ENCODE measurements at places on chromosomes 7 and 10.

DNA sequence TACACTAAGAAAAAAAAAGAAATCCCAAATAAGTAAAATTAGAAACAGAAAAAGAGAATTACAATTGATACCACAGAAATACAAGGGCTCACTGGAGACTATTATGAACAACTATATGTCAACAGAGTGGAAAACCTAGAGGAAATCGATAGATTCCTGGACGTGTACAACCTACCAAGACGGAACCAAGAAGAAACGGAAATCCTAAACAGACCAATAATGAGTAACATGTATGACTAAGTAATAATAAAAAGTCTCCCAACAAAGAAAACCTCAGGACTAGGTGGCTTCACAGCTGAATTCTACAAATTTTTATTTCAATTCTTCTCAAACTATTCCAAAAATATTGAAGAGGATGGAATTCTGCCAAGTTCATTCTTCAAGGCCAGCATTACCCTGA, 13.9 kb downstream of the DIP2C start:
- DNase-seq, result no peak

DNA sequence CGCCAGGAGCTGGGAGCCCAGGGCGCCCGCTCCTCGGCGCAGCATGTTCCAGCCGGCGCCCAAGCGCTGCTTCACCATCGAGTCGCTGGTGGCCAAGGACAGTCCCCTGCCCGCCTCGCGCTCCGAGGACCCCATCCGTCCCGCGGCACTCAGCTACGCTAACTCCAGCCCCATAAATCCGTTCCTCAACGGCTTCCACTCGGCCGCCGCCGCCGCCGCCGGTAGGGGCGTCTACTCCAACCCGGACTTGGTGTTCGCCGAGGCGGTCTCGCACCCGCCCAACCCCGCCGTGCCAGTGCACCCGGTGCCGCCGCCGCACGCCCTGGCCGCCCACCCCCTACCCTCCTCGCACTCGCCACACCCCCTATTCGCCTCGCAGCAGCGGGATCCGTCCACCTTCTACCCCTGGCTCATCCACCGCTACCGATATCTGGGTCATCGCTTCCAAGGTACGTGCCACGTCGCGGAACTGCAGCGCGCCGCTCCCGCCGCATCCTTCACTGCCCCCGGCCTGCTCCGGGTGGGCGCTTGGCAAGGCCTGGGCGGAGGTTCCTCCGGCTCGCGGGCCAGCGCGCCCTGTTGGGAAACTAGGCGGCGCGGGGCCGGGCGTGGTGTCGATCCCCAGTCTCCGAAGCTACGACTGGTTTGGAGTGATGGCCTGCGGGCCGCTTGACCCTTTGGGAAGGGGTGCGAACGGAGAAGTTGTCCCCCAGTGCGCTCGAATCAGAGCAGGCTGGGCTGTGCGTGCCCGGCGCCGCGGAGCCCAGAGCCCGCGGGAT, 868 bp downstream of the EMX2 start:
- no peak for DNase-seq

- DNase-seq, result no peak
These were observed 17.8 kb upstream of the CLDN4 start for GRCh38 chr7:73812996-73813395.

GRCh38 chr10:90862908-90863514, 5.2 kb upstream of the HTR7 start:
- DNase-seq, result no peak

- DNase-seq, result no peak
These were observed 30.3 kb upstream of the NDST2 start for GRCh38 chr10:73841526-73842285.

DNA sequence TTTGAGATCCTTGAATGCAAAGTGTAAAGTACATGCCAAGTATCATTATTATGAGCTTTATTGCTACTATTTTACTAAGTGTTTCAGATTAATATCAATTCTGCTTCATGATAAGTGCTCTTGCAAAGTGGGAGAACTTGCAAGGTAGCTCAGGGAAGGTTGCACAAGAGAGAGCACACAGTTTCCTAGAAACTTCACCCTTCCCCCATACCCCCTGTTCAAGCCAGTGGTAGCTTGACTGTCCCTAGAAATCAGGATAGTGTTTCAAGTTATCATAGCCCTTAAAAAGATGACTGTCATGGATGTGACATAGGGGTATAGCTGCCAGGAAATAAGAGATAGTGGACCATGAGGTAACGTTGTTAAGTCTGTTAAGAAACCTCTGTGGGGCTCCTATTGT, 251.5 kb downstream of the TRIL start:
- DNase-seq, result no peak

GRCh38 chr10:117458571-117458970, 83.3 kb upstream of the PDZD8 start:
- no peak for DNase-seq

GRCh38 chr7:106270122-106270977, 14.4 kb downstream of the NAMPT start:
- DNase-seq, result no peak

GRCh38 chr10:43939389-43939938, 290.8 kb upstream of the ZNF32 start:
- DNase-seq, result no peak

- no peak for DNase-seq
These were observed 9.0 kb downstream of the ADK start for GRCh38 chr10:74160013-74160412.

GRCh38 chr7:100444311-100445278, 8.3 kb upstream of the PPP1R35 start:
- no peak for DNase-seq

DNA sequence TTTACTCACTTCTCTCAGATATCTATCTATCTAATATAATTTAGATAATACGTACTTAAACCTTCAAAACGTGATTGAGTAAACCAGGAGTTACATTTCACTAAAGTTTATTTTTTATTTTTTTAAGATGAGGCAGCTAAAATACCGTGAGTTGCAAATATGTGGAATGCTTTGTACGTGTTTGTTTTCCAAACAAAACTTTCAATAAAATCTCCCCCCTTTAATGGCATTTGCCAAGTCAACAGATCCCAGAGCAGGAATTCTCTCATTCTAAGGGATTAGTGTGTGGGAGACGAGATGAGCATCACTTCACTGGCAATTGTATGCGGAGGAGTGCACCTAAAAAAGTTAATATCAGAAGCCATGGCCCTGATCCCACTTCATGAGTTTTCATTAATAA, 53.7 kb upstream of the MAGI2 start:
- no peak for DNase-seq

DNA sequence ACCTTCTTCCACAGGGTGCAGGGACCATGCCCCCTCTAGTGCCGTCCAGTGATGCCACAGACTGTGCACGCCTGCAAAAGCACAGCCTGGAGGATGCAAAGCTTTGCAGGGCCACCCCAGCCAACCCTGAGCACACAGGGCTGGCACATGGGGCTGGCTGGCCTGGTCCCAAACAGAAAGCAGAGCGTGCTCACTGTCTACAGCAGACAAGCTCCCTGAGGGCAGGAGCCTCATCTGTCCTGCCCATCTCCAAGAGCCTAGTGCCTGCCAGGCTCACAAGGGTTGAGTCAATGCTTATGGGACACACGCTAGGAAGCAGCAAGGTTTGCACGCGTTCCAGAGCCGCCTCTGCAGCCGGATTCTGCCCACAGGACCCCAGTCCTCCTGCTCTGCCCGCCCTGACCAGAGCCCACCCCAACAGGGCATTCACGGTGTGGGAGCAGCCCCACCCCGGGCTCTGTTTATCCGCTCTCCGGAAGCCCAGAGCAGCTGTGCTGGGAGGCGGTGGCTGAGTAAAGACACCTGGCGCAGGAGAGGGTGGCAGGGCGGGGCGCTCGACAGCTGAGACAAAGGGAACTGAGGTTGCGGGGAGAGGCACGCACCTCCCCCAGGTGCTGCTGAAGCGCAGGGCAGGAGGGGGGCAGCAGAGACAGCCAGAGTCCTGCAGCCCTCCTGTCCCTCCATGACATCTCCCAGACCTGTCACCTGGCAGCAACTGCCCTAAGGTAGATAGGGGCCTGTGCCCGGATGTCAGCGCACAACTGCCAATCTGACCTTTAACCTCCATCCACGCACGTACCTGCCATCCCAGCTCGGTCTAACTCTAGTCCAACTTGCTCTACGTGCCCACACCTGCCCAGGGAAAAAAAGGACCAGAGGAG, 4.3 kb downstream of the KCNH2 start:
- DNase-seq, result no peak

DNA sequence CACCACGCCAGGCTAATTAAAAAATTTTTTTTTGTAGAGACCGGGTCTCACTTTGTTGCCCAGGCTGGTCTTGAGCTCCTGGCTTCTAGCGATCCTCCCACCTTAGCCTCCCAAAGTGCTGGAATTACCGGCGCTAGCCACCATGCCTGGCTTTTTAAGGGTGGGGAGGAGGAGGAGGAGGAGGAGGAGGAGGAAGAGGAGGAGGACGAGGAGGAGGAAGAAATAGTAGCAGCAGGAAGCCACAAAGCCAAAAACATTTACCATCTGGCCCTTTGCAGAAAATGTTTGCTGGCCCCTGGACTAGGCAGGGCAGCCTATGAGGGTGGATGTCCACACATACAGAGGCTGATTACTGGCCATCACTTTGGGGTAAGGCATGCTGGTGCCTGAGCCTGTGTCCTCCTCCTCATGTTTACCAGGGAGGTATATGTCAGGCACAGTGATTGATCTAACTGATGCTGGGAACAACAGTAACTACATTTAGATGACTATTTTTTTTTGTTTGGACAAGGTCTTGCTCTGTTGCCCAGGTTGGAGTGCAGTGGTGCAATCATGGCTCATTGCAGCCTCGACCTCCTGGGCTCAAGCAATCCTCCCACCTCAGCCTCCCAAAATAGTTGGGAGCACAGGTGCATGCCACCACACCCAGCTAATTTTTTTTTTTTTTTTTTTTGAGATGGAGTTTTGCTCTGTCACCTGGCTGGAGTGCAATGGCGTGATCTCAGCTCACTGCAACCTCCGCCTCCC, 122.1 kb downstream of the HIP1 start:
- no peak for DNase-seq

GRCh38 chr7:9192969-9193368, 759.6 kb downstream of the NXPH1 start:
- no peak for DNase-seq

DNA sequence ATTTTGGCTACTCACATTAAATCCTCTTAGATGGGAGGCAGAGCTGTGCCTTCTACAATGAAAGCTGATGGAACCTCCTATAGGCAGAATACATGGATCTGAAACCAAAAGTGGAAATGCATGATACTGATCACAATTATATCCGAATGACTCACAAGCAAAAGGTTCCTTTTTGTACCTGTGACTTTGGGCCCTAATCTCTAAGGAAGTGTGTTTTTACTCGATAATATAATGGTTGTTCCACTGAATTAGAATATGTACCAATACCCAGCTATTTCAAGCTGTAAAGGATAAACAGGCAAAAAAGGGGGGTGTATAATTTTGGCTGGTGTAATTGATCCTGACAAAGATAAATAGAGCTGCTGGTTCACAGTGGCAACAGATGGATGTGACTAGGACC, 17.6 kb upstream of the LAMB1 start:
- DNase-seq, result no peak

- peak; percentile 11 for DNase-seq
These were observed 775 bp downstream of the STARD3NL start for GRCh38 chr7:38178695-38179344.

DNA sequence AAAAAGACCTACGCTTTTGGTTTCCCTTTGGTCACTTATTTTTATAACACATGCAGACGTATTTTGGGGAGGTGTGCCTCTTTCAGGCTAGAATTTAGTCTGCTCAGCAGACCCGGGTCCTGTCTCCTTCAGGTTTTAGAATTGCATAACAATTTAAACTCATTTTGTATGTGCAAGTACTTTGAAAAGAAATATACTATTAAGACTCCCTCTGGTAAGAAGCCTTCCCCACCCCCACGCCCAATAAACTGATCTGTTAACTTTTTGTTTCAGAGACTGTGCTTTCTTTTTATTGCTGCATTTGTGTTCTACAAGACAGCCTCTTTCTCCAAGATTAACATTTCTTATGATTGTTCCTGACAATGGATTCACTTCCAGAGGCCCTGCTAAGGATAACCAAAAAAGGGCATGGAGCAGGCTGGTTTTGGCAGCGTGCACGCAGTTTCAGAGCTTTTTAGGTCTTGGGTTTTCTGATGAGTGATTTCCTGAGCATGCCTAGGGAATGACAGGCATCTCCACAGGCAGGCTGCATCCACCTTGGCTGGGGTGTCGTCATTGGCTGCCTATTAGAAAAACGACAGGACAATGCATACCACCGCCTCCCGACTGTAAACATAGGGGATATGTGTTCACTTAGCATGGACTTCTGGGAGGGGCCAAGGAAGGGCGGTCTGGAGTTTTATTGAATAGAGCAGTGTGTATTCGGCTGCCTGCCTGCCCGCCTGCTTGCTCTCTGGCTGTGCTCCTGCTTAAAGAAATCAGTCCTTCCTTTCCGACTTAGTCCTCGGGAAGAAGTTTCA, at the start of gene CALD1:
Gene CALD1, plus strand, starts transcription at position 694 of the 800 bp plus-strand sequence. CDS start 88,100 bp downstream, outside the sequence.
- no peak for DNase-seq

DNA sequence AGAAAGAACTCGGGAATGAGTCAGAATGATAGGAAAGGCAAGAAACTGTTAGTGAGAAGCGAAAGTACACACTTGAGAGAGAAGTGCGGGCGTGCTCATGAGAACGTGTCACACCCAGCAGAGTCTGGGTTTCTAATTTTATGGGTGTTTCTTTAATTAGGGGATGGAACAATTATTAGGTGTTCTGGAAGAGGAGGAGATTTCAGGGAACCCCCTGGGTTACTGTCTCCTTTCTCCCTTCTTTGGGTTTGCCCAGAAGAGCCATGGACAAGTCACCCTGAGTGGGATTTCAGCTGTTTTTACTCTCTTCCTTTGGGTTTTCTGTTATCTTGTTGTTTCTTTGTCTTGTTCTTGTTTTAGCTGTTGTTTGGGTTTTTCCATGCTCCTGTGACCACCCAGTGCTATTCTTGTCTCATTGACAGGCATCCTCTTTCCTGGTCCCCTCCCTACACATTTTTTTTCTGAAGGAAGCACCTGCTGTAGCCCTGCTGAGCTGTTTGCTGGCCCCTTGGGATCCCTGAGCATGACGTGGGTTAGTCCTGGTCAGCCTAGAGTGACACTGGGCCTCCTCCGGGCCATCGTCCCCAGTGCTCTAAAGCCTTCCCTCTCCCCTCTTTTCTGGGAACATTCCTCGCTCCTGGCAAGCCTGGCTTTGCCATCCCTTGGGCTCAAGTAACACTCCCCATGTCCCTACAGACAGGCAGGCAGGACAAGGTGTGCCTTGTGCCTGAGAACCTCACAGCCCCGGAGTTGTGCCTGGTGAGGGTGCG, 3.5 kb downstream of the SH2D4B start:
- no peak for DNase-seq

- no peak for DNase-seq
These were observed 48.0 kb upstream of the DLG5 start for GRCh38 chr10:77974396-77975074.

DNA sequence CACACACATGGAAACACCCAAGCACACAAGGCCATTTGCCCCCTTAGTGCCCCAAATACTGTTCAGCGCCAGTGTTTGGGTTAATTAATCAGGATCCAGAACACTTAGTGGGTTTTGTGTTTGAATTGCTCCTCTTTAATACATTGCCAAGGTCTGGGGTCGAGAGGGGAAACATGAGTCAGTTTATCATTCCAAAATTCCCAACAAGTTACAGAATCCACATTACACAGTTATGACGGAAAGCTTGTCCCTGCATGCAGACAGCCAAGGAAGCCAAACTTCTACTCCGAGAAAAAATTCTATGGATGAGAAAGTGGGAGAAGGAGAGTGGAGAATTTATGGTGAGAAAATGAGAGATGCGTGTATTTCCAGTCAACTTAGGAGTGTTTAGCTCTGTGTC, 189.0 kb downstream of the NPSR1 start:
- no peak for DNase-seq

GRCh38 chr10:78911533-78912340, 157.0 kb upstream of the ZMIZ1 start:
- no peak for DNase-seq

GRCh38 chr7:5711409-5711808, 70.1 kb downstream of the RNF216 start:
- DNase-seq, result no peak

- DNase-seq, result no peak
These were observed 95.4 kb upstream of the PRR15 start for GRCh38 chr7:29468196-29468595.

Measured in activated CD4-positive, alpha-beta T cell treated with anti-CD3 and anti-CD28 coated beads for 24 hours (primary cell).